Myocyte (in vitro differentiated cells): ENCODE measurements at places on chromosomes 11 and 22.
A peak's percentile ranks its signal among the peaks of the same experiment; 100 is the strongest.

DNA sequence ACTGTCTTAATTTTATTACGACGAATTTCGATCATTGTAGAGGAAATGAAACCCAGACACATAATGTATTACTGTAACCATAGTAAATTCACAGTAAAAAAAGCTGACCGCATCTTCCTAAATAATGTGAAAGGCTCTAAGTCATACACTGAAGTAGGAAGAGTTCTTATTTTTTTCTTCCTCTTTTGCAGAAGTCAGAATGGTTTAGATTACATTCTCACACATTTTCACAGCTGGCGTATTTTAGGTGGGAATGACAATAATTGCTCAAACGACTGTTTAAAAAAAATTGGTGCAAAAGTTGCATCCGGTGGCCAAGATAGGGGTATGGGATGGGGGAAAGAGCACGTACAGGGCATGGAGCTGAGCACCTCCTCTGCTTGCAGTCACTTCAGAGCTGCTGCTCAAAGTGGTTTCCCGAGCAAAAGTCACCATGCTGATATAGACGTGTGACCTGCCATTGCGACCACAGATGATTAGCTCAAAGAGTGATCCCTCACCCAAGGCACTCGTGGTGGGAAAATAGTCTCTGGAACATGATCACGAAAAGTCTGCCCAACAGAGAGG, 35.3 kb downstream of the MMP13 start:
- no peak for DNase-seq

DNA sequence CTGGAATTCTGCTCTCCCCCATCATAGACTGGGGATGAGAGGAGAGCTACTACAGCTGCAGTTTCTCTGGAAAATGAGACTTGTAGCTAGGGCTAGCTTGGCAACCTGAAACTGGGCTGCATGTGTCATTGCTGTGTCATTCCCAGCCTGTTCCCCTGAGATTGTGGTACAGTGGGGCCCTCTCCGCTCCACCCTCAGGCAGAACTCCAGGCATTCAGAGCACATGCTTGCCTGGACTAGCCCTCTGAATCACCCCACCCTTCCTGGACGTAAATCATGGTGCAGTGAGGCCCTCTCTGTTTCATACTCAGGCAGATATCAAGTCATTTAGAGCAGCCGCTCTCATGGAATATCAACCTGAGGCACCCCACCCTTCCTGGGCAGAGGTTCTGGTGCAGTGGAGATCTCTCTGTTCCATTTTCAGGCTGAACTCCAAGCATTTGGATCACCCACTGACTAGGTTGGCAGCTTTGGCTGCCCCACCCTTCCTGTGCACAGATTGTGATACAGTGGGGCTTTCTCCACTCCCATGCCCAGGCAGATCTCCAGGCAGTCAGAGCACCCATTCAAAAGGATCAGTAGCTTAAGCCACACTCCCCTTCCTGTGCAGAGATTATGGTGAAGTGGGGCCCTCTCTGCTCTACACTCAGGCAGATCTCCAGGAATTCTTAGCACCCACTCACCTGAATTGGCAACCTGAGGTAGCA, 274.4 kb downstream of the C11orf87 start:
- no peak for DNase-seq

- DNase-seq, result no peak
Observed at GRCh38 chr11:123525511-123525918, 95.4 kb downstream of the GRAMD1B start.

DNA sequence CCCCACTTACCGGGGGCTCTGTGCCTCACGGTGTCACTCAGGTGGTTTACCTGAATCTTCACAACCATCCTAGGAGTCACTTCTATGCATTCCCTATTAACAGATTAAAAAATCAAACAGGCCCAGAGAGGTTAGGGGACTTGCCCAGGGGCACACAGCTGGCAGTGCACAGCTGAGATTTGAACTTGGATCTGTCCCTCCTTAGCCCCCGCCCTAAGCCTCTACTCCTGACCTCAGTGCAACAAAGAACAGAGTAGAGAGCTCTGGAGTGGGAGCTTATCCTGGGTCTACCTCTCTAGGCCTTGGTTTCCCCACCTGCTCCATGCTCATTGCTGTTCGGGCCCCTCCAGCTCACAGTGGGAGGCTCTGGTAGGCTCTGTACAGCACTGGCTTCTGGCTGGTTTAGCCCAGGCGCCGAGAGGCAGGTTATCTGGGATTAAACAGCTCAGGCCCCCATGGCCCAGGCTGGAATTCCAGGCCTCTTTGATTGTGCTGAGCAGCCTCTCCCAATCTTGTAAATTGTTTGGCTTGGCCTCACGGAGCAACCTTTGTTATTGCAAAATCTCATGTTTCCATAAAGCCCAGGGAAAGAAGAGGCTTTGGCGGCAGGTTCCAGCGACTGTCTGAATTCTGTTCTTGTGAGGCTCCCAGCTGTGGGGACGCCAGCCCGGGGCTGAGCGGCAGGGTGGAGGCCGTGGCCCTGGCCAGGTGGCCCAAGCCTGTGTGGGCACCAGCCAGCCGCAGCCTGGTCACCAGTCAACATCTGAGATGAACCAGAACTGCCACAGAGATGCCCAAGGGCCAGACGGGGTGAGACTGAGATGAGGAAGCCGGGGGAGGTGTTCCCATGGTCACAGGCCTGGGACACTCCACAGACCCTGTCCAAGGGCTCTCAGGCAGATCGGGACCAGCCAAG, 28.9 kb upstream of the SHISAL1 start:
- peak; percentile 33 for DNase-seq

DNA sequence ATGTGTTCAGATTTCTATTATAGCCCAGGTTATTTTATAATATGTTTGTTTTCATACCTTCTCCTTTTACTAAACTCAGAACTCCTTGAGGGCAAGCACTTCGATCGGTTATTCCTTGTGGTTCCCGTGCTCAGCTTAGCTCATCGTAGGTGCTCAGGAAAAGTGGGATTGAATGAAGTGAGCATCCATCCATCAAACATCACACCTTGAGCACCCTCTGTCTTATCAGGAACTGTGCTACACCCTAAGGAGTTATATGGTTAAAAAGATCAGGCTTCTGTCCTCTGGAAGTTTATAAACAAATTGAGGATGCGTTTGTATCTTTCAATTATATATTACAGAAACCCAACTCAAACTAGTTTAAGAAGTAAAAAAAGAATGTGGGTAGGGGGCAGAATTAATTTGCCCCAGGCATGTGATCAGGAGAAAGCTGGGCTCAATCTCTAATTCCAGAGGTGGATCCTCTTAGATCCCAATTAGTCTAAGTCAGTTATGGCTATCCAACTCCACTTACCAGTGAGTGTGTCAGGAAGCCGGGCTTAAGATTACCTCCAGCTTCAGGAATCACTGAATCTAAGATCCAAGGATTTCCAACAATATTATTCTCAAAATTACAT, 59.9 kb upstream of the RRAS2 start:
- DNase-seq, result no peak

DNA sequence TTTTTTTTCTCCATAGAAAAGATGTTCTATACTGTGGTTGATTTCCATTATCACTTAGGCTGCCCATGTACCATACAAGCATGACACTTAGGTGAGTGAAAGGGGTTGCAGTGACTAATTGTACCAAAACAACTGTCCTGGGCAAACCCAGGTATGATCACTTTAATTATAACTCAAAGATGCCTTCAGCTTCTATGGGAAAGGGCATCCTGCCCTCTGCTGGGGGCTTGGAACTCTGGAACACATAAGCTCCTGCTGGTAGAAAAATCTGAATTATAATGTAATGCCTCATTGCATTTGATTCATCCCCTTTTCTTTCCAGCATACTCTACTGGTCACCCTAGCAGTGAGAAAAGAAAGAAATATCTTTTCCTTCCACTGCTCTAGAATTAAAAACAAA, 206.3 kb downstream of the DDX10 start:
- DNase-seq, result peak; percentile 54

- DNase-seq, result no peak
Observed at GRCh38 chr11:111823131-111823530, 48.2 kb downstream of the ALG9 start.

DNA sequence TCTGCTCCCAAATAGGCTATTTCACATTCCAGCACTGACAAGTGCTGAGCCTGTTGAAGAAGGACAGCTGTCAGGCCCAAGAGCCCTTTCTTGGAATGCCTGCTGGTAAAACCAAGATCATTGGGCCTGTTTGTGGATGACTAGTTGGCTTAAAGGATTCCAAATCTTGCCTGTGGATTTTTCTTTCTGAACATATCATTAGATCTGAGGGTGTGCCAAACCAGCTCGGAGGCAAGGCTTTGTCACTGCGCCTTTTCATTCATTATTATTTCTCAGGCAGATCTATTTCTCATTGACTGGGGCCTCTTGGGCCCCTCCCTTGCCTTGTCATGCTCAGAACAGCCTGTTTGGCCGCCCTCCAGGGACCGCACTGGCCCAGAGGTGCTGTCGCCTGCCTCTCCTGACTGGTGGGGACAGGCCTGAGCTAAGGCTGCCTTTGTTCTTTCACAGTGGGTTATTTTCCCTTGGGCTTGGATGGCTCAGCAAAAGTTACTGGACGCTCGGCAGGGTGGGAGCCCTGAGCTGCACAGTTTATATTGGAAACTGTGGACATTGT, 222.7 kb upstream of the SESN3 start:
- DNase-seq, result peak; percentile 7

DNA sequence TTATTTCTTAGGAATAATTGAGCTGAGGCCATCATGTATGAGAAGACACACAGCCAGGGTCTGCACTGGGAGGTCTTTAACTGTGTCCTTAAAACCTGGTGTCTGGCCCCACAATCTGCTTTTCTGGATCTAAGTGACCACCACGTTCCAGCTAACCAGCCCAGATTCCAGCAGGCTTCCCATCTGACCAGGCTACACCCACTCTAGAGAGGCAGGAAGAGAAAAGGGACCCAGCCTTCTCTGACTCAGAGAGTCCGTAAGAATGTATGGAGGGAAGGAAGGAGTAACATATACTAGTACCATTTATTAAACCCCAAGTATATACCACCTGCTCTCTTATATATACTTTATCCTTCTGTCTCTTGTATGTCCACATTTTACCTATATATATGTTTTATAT, 80.1 kb downstream of the LDLRAD3 start:
- DNase-seq, result peak; percentile 59

GRCh38 chr11:94997437-94997836, 23.9 kb downstream of the KDM4D start:
- no peak for DNase-seq

GRCh38 chr22:37070744-37071143, 19.2 kb downstream of the KCTD17 start:
- no peak for DNase-seq

GRCh38 chr11:62831520-62832335, at the start of gene STX5:
STX5 (minus strand) TSS chr11:62832051; CDS start chr11:62831243, 808 bp downstream.
- DNase-seq, result peak; percentile 98

- no peak for DNase-seq
Observed at GRCh38 chr22:48843640-48844039, 984.0 kb downstream of the BRD1 start.

- no peak for DNase-seq
Observed at GRCh38 chr11:33384220-33384619, 127.0 kb downstream of the HIPK3 start.

DNA sequence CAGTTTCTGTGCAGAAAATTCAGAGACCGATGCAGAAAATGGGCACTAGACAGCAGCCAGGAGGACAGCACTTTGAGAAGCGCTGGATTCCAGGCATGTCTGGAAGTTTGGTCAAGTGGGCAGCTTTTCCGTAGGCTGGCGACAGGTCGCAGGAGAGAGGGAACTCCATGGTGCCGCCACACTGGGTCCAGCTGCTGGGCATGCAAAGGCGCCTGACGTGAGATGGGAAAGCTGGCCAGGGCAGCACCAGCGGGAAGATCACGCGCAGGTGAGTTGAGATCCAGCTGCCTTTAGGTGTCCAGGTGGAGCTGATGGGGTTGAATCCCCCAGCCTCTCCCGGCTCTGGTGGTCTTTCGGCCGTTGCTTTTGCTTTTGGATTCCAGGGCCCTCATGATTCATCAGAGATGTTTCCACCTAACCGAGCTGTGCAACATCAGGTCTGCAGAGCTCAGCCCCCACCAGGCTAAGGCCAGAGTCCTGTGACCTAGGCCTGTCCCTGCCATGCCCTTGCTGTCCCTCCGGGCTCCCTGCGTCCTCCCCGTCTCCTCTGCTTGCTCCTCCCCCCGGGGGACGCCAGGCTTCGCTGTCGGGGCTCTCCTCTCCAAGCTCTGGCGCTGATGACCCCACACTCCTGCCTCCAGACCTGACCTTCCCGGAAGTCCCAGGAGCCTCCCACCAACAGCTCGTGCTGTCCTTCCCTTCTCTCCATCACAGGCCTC, 1001.7 kb downstream of the BRD1 start:
- no peak for DNase-seq

GRCh38 chr11:66915046-66915832, 42.9 kb downstream of the PC start:
- no peak for DNase-seq

GRCh38 chr11:35593143-35593542, 25.1 kb upstream of the FJX1 start:
- peak; percentile 98 for DNase-seq

GRCh38 chr22:29482253-29482652, 2.2 kb downstream of the NEFH start:
- DNase-seq, result no peak

DNA sequence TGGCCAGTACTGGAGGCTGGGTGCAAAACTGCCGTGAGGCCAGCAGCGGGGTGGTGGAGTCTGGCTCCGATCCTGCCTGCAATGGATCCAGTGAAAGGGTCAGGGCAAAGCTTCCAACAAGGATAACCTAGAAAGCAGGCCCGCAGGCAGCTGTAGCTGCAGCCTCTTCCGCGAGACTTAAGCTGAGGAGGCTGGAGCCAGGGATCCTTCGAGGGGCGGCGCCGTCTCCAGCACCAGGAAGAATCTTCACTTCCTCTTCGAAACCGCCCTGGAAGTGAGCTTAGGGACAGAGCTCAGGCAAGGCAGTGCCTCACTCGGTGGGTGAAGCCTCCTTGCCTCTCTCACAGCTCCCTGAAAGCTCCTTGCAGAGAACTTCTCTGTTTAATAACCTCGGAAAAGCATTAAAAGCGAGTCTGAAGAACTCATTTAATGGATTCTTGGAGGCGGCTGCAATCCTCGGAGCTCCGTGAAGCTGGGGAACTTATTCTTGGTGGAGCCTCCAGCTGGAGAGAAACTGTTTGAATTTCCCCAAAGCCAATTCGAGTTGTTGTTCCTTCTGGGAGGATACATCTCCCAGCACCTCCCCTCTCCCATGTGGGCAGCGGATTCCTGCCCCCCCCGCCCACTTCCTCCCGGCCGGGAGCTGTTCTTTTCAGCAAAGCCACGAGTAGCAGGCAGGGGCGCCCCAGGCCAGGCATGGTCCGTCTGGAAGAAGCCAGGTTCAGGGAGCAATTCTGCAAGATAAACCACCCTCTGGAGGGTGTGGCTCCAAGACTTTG, 169.9 kb downstream of the CTTN start:
- peak; percentile 47 for DNase-seq

GRCh38 chr22:20486229-20486628, 9.4 kb downstream of the KLHL22 start:
- no peak for DNase-seq

DNA sequence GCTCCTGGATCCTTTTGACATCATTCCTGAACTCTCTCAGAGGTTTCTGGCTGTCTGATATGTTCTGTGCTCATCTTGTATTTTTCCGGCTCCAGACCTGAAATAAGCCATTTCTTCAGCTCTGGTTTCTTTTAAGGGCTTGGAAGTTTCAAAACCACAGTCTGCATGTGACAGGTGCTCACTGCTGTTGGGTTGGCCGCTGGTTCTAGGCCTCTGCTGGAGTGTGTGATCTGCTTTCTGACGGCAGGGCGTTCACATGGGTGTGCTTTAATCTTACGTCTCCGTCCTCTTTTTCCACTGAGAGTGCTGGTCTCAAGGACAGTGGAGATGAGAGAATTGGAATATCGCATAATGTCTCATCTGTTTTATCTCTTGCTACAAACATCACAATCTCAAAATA, 10.3 kb downstream of the ZBED4 start:
- peak; percentile 40 for DNase-seq
